NCI-H524 treated with DMSO at 0.1 percent for 48 hours (cell line): ENCODE measurements at places on chromosomes 7 and 10.

- no peak for DNase-seq
These were observed 758 bp downstream of the TMEM168 start for GRCh38 chr7:112789453-112789816.

DNA sequence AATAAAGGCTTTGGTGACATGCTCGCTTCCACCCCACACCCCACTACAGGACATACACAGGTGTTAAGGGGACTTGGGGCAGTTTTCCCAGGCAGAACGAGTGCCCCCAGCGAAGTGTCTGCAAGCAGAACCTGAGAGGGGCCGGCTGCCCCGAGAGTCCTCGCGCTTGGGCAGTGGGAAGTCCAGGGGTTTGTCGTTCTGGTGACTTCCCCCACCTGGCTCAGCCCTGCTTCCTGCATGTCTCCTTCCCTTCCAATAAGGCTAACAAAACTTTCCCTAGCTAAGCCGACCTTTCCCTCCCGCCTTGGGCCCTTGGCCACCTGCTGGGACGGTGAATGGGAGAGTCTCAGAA lies 916 bp downstream of the VWA2 start:
- DNase-seq = no peak

GRCh38 chr10:5411941-5412276 lies 448 bp upstream of the NET1 start:
- DNase-seq = no peak

GRCh38 chr10:46549171-46550075 lies 7.0 kb downstream of the GPRIN2 start:
- no peak for DNase-seq

DNA sequence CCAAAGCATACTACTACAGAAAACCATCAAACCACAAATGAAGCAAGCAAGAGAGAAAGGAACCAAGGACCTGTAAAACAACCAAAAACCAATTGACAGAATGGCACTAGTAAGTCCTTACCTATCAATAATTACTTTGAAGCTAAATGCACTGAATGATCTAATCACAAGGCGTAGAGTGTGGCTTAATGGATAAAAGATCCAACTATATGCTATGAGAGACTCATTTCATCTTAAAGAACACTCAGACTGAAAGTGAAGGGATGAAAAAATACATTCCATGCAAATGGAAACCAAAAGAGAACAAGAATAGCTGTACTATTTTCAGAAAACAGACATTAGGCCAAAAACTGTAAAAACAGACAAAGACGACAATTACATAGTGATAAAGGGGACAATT lies 70.7 kb downstream of the CRPPA start:
- DNase-seq = no peak

- no peak for DNase-seq
These were observed 20.4 kb downstream of the LRMDA start for GRCh38 chr10:75451831-75452230.

DNA sequence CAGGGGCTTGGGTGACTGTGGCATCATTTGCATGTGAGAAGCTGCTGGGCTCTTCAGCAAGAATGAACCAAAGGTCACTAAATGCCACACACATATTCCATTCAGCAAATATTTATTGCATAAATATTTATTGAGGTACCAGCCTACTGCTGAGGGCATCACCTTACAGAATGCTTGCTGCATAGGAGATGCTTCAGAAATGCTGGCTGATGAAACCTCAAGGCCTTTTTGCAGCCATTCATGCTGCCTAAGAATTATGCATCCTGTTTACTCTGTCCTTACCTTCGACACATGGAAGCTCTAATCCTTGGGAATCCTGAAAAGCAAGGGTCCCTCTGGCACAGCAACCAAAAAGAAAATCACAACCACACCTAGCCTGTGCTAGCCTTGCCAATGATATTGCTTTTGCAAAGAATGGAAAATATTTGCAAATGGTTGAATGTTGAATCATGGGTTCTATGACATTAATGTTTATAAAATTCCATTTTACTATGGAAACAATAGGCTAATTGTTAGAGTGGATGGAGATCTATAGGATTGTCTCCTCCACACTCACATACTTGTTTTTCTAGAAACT lies 79.6 kb downstream of the PCGF5 start:
- no peak for DNase-seq

DNA sequence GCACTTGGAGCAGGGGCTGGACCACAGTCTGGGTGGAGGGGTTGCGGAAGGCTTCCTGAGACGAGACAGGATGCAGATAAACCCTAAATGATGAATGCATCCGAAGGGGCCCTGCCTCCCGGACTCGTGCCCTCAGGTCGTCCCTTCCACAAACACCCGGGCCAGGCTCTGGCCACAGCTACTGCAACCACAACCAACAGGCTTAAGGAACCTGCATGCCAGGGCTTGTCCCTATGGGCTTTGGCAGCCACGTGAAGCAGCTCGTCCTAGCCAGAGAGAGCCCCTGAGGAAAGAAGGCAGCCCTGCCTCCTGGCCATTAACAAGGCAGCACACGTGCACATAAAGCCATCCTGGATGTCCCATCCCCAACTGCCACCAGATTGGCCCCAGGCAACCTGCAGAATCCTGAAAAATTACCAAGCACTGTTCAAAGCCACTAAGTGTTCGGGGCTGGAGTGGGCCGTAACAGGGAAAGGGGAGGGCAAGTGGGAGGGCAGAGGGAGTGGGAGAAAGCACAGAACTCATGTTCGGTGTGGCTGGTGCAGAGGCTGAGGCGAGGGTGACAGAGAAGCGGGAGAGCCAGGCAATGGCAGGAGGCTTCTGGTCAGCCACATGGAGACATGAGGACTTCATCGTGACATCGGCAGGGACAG lies 62.7 kb downstream of the MAD1L1 start:
- no peak for DNase-seq

DNA sequence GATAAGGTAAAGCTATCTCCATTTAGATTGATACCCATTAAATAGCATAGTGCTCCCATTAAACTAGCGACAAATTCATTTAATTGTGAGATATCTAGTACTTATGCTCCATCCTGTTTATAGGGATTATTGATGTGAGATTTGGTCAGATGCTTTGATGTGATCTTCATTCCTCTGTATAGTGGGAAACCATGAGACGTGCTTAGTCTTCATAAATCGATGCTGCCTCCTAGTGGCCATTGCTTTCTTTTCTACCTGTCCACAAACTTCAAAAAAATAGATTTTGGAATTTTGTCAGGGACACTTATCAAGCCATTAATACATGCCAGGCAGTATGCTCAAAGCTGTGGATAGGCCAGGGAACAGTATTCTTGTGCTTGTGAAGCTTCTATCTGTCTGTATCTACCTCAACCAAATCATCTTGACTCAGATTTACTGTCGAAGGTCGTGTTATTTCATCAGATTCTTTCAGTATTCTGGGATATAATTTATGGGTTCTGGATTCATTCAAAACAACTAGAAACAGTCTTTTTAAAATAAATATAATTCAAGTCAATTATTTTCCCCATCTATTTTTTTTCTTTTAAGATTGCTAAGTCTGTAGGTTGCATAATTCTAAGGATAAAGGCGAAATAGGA lies 12.0 kb downstream of the LSM8 start:
- no peak for DNase-seq

DNA sequence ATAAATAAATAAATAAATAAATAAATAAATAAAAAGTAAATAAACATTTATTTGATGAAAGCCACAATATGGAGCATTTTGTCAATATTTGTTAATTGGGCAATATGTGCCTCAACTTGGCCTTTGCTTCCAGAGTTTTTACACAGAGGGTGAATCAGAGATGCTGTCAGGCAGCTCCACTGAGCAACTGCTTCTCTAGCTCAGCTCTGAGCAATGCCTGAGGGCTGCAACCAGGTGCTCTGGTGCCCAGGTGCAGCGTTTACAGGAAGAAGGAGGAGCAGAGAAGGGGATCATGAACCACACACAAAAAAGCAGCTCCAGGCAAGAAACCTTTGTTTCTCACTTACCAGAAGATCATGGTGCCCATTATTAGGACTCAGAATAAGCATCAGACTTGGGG lies 876.2 kb upstream of the AUTS2 start:
- DNase-seq = no peak

GRCh38 chr10:124323806-124324205 lies 94.9 kb downstream of the OAT start:
- no peak for DNase-seq

- peak; percentile 79 for DNase-seq
These were observed 289.4 kb upstream of the SP8 start for GRCh38 chr7:21076054-21076453.

GRCh38 chr7:136336932-136337331 lies 359.8 kb upstream of the MTPN start:
- no peak for DNase-seq

- DNase-seq = no peak
These were observed 51.6 kb downstream of the CREB3L2 start for GRCh38 chr7:137950263-137950621.

- DNase-seq = no peak
These were observed 22.5 kb upstream of the REEP3 start for GRCh38 chr10:63498665-63499064.

GRCh38 chr10:112601214-112602090 lies 154.4 kb downstream of the VTI1A start:
- no peak for DNase-seq

- DNase-seq = no peak
These were observed 21.8 kb downstream of the GPER1 start for GRCh38 chr7:1109581-1110310.

DNA sequence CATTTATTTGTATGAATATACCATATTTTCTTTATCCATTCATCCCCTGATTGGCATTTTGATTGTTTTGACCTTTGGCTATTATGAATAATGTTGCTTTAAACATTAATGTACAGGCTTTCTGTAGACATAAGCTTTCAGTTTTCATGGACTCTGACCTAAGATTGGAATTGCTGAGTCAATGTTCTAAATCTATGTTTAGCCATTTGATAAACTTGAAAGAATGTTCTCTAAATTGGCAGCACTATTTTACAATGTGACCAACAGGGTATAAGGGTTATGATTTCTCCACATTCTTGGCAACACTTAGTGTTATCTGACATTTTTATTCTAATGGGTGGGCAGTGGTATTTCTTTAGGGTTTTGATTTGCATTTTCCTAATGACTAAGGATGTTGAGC lies 229.7 kb upstream of the ETV1 start:
- DNase-seq = no peak

GRCh38 chr10:27646194-27646593 lies 99.4 kb downstream of the MKX start:
- no peak for DNase-seq

- no peak for DNase-seq
These were observed 57.3 kb upstream of the CCDC71L start for GRCh38 chr7:106717955-106718871.
